ENCODE measurements at places on chromosomes 1 and 21.

DNA sequence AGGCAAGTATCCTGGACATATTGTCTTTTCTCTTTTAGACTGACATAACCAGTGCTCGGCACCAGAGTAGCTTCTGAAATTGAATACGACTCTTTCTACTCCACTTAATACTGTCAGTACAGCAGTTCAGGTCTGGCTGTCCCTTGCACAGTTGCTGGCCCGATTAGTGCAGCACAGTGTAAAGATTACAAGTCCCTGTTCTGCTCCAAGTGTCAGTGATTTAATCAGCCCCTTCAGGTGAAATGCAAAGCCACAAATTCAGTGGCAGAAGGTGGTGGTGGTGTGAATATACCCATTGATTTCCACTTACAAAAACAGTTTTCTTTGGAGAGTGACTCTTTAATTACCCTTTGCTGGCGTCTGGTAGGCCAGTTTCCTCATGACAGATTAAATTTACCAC is 545.4 kb downstream of the ADGRL2 start:
- DNase-seq: no peak

GRCh38 chr1:76959556-76959955 is 92.3 kb downstream of the ST6GALNAC5 start:
- no peak for DNase-seq

DNA sequence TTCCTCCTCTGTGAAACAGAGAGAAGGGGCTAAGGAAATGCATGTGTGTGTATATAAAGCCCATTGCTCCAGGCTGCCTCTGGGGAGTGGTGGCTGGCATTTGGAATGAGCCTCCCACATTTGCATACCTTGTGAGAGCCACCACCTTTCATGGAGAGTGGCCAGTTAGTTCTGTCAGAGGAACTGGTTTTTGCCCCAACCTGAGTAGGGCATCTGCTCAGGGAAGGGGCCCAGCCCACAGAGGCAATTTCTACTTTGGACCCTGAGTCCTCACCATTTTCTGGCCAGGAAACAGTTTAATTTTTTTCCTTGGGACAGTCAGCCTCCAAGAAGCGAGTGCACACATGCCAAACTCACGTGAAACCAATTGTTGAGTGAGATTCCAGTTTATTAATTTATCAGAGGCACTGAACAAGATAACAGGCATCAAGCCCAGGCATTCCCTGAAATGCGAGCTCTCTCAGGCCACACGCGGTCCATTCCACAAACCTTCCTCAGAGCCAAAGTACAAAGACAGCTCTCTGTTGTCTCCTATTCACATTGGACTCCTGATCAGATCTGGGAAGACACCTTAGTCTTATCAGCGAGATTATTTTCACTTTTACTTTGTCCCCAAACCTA is 1.0 kb upstream of the SLC6A9 start:
- no peak for DNase-seq

GRCh38 chr1:118479351-118479750 is 294.3 kb upstream of the SPAG17 start:
- DNase-seq: no peak

DNA sequence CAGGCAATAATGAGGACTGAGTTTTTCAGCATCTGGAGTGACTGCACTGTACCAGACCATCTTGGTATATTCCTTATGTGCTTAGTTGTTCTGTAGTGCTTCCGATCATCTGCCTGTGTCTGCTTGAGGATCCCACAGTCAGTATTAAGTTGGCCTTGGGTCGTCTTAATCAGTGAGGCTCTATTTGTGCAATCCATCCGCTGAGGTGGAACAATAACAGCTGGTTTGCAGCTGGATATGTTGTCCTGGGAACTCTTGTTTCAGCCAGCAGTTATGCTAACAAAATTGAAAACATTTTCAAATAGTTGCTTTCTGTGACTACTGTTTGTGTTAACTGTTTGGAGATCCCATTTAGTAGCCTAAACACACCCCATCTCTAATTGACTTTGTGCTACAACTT is 73.7 kb downstream of the LAMC1 start:
- no peak for DNase-seq

GRCh38 chr1:101191049-101191448 is 45.8 kb upstream of the S1PR1 start:
- DNase-seq: no peak

DNA sequence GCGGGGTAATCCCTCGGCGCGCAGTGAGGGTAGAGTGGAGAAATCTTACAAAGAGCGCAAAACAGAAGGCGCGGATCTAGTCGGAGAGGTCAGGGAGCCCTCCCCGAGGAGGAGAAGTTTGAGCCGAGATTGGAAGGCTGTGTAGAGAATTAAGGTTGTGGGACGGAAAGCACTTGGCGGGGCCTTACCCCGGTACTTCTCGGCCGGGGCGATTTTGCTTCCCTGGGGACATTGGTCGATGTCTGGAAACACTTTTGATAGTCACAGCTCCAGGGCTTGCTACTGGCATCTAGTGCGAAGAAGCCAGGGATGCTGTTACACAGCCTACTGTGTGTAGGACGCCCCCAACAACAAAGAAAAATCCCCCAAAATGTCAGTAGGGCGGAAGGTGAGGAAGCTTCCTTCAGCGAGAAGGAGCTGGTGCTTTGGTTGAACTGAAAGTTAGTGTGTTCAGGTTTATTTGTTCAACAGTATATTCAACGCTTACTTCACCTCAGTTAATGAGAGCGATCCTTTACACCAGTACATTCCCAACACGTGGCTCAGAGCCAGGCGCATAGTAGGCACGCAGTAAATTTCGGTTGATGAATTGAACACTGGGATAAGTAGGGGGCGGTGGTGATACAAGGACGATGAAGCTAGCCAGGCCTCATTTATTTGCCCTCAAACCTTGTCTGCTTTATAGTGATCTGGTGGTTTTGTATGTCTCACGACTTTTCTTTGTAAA is 807 bp downstream of the CEP85 start:
- no peak for DNase-seq

GRCh38 chr21:16454399-16454798 is 724.6 kb downstream of the USP25 start:
- DNase-seq: no peak
